ENCODE measurements at places on chromosomes 2 and 18.

DNA sequence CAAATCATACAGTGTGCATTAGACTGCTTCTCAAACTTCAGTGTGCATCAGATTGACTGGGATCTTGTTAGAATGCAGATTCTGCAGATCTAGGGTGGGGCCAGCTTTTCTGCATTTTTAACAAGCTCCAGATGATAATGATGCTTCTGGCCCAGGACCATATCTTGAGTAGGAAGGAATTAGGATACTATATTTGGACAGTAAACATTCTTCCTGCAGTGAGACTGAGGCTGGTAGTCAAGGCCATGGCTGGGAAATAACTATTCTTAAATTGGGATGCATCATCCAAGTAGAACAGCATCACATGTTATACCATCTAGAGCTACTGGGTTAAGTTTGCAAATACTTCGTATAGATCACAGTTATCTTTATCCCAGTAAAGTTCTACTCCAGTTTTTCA, 28.4 kb upstream of the ARMC9 start:
- DNase-seq: no peak

- peak; percentile 92 for DNase-seq
These were observed at the start of gene GULP1 for GRCh38 chr2:188291617-188292347. Gene GULP1, plus strand, starts transcription at chr2:188291874. Its CDS starts 185,829 bp downstream, at chr2:188477703.

DNA sequence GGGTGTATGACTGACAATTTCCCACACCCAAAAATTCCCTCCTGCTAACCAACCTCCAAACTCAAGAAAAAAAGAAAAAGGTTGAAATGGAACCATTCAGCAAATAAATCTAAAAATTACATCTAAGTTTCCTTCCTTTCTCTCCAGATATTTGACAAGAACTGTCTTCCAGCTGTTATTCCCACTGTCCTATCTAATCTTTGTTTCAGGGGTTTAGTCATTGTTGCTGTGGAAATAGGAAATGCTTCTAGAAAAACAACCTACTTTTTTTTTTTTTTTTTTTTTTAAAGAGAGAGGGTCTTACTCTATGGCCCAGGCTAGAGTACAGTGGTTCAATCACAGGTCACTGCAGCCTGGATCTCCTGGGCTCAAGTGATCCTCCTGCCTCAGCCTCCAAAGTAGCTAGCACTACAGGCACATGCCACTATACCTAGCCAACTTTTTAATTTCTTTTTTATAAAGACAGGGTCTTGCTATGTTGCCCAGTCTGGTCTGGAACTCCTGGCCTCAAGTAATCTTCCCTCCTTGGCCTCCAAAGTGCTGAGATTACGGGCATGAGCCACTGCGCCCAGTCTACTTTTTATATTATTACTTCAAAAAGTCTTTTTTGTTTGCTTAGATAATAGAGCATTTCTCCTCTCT, 88.1 kb downstream of the ITSN2 start:
- DNase-seq: no peak

GRCh38 chr2:201924453-201924852, 109.2 kb upstream of the FZD7 start:
- DNase-seq: peak; percentile 65

DNA sequence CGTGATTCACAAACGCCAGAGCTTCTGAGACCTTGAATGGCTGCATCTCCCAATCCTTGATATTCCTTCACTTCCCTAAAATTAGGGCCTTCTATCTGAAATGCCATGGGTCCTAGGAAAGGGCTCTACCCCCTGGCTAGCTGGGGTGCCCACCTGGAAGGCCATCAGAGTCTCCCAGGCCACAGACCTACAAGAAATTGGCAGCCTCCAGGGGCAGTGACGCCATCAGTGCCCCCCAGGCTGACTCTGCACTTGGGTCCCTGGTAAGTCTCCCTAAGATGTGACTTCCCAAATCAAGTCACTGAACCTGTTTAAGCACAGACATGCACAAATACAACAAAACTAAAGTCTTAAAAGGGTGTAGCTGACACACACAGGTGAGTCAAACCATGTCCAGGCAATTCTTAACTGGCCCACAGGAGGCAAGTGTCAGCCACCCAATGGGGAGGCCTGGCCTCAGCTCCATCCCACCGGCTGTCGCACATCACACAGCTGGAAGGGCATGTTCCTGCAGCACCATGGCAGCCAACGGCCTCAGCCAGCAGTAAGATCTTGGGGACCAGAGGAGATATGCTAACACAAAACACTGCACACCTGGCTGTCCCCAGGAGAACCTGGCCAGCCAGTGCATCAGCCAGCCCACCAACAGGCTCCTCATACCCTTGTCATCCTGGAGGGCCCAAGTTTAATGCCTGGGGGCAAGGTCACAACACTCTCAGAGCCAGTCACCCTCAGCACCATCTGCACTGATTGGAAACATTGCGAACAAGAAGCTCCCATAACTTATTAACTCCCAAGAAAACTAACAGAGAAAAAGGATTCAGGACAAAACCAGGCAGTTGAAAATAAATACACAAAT, 5.2 kb downstream of the PARD6G start:
- DNase-seq: no peak

DNA sequence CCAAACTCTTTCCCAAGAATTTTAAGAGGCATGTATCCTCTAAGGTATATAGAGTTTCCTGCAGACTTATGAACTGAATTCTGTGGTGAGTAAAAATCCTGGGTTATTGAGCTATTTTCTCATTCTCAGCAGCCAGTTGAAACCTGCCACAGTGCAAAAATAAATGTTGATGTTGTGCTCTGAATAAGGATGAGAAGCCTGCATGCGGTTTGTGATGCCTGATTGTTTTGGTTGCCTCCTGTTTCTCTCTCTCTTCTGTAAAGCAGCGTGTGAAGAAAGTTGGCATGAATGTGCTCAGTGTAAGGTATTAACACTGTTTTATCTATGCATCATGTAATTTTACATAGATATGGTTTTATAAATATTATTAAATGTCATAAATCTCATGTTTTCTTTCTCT, 452.6 kb downstream of the CDH2 start:
- no peak for DNase-seq

DNA sequence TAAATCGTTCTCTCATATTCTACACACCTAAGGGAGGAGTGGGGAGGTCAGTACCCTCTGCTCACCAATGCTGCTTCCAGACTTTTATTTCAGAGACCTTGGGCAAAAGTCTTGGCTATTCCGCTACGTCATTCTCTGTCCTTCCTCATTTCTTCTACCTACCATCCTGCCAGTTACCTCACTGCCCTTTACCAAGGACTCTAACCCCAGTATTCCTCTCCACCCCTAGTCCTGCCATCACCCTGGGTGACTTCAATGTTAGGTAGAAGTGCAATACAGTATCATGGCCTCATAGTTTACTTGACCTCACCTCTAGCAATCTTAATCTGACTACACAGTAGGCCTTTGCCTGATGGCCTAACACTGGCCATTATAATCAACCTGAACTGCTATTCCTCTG, 27.8 kb downstream of the RTN4 start:
- no peak for DNase-seq

- DNase-seq: no peak
These were observed 73.4 kb upstream of the ID2 start for GRCh38 chr2:8608411-8608954.

DNA sequence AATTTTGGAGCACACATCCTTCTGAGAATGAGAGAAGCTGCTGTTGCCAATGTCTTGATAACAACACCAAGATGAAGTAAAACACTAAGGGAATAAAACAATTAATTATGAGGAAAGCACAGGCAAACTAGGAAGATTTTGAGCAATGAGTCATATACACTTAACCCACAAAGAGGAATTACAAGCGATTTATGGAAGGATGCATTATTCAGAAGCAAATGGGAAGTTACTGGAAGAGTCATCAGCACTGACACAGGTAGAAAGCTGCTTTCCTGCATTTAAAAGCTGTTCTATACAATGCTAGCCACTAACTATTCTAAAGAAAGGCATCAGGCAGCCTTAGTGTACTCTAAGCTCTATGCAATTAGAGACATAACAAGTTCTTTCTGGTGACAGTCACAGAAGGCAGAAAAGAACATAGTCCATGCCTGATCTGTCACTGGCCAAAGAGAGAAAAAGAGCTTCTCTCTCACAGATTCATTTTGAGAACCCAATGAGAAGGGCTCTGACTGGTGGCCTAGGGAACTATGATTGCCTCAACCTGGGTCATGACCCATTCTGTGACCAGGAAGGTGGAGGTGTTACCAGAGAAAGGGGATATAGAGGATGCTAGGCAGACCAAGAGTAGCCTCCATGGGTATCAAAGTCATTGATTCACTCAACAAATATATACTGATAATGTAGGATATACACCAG, 45.4 kb downstream of the M1AP start:
- no peak for DNase-seq

GRCh38 chr2:173991856-173992588, 26.8 kb upstream of the SP3 start:
- no peak for DNase-seq

GRCh38 chr18:57807336-57808117, 4.4 kb upstream of the ATP8B1 start:
- no peak for DNase-seq

GRCh38 chr2:110847651-110848050, 115.3 kb downstream of the ACOXL start:
- DNase-seq: no peak

DNA sequence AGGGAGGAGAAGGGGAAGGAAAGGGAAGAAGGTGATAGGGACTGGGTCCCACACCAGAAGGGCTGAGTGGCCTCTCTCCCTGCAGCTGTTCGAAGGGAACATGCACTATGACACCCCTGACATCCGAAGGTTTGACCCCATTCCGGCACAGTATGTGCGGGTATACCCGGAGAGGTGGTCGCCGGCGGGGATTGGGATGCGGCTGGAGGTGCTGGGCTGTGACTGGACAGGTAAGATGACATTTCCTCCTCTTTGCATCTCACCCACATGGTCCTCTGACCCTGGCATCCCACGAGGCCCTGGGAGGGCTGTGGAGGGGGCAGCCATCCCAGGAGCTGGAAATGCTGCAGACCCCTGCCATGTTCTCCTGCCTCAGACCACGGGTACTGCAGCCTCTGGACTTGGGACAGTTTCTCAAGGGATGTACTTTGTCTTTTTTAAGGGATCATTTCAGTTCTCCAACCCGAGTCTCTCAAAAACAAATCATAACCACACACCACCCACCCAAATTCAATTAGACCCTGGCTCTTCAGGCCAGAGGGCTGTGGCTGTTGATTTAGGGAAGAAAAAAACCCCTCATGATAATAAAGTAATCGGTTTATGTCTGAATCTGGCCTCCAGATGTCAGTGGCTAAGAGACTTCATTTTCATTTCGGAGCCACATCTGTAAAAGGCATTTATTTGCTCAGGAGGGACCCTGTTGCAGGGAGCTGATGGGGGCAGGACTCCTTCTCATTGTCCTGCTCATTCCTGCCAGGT, 63.5 kb downstream of the NRP2 start:
- DNase-seq: no peak

DNA sequence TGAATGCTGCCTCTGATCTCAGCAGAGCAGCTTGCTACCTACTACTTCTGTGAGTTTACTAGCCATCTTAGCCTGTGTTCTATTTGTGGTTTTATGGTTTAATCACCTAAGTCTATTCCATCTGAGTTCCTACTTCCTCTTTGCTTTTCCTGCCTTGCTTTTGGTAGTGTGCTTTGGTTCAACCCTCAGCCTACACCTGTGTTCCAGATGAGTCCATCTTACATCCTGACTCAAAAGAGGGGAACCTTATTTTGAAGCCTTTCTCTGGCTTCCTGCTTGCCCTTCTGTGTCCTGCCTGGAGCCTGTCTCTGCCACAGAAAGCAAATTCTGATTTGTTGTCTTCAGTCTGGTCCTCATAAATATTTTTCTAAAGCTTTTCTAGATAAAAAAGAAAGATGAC, 530.3 kb upstream of the MEX3C start:
- no peak for DNase-seq

DNA sequence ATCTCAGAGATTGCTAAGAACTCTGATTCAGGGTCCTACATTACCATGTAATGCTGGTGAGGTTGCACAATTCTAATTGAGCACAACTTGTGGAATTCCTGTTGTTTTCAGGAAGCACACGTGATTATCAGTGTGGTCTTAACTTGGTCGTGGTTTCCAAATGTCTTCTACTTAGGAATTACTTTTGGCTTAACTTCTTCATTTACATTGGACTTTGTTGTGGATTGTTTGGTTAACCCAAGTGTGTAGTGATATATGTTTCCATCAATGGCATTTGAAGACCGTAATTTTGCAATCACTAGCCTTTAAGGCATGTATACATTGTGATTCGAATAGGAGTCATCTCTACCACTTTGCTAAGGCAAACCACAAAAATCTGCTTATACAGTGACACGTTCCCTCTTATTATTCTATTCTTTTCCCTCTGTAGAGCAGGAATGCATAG, 373.3 kb downstream of the IRS1 start:
- DNase-seq: no peak

All from mesenteric fat pad (tissue), 1 donor.